ENCODE measurements at places on chromosomes 3 and 15.

DNA sequence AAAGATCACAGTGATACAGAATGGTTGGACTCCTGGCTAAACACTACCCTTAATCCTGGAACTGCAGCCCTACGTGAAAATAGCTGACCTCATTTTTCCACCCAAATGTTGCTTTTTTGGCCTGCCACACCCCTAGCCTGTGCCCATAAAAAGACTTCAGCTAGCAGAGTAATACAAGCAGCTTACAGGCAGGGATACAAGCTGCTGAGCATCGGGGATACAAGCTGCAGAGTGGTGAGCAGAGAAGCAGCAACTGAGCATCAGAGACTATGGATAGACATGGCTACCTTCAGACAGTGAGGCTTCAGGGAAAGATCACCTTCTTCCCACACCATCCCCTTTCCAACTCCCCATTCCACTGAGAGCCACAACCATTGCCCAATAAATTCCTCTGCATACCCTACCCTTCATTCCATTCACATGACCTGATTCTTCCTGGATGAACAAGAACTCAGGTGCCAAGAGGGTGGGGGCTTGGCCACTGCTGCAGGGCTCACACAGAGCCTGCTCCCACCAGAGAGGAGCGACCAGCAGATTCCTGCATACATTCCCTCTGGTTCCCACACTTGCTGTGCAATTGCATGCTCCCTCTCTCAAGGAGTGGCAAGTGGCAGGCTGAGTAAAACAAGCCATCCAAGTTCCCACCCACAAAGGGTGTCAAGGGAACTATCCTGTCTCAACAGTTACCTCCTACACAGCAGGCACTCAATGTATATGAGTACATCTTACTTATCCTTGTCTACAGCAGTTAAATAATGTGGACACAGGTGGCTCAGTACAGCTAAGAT lies 217.5 kb downstream of the ALCAM start:
- DNase-seq = no peak

DNA sequence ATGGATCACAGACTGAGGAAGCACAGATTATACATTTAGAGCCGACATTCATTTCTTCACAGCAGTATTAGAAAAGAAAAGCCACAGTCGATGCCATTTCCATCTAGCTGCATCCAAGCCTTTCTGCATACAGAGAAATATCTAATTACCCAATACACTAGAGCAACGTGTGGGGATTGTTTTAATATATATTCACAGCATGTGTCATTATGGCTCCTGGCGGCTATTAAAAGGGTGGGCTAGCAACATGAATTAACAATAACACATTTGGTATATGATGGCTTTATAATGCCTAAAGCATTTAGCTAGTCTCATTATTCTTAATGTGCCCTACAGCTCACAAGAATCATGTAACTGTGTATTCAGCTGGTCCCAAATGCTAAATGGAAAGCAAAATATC lies 1030.5 kb downstream of the FHIT start:
- DNase-seq = no peak

- DNase-seq = no peak
Observed at GRCh38 chr15:77581896-77582569, 50.7 kb downstream of the LINGO1 start.

GRCh38 chr3:135930255-135930654 lies 35.3 kb upstream of the PPP2R3A start:
- DNase-seq = no peak

DNA sequence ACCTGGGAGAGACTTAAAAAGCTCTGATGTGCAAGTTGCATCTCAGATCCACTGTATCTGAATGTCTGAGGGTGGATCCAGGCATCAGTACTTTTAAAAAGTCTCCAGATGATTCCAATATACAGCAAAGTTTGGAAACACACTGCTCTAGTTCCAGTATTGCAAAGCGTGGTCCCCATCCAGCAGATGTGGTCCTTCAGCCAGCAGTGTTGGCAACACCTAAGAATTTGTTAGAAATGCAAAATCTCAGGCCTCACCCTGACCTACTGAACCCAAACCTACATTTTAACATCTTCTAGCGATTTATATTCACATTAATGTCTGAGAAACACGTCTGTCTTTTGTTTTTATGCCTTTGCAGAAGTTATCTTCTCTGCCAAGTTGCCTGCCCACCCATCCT lies 32.2 kb upstream of the SGO1 start:
- DNase-seq = no peak

DNA sequence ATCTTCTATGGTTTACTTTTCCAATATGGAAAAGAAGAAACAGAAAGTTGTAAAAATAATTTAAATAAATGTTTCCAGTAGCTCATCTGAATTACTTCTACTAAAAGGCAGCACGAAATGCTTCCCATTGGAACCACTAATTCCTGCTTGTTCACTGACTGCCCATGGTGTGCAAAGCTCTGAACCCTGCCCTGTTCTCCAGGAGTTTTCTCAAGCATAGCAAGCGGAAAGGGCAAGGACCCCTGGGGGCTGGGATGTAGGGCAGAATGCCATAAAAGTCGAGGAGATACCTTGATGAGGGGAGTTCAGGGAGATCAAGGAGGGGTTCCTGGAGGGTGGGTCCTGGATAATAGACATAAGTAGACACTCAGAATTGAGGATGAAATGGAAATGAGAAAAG lies 35.3 kb upstream of the BNC1 start:
- no peak for DNase-seq

- DNase-seq = no peak
Observed at GRCh38 chr3:129365296-129366136, 62.9 kb downstream of the EFCAB12 start.

DNA sequence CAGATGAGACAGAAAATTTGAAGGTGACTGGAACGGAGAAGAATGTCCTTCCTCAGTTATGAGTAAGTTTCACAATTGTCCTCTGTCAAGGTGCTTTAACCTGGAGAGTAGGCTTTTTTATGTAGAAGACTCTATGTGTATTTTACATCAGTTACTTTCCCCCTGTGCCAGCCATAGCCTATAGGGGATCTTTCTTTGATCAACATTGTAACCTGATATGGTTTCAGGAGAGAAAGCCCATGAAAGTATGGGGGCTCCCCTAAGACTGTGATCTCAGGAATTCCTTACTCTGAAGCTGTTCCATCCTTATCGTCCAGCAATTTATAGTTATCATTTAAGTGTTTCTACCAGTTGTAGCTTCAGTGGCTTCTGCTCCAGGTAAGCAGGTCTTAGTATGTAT lies 1076.3 kb upstream of the EPHA6 start:
- no peak for DNase-seq

- DNase-seq = no peak
Observed at GRCh38 chr3:14512942-14513327, 27.2 kb downstream of the GRIP2 start.

DNA sequence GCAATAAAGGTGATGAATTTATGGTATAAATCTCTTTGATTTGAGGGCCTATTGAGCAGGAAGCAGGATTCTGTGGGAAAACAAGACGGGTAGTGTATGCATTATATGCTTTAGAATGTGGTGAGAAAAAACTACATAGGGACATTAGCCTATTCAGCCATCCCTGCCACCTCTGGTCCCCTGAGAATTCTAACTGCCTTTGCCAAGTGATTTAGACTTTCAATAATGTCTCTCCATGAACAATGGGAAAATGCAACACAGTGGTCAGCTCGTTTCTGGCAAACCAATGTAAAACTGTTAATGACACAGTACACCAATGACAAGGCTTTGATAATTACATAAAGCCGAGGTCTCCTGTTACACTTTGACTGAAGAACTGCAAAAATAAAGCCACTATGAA lies 314.7 kb upstream of the CNTN4 start:
- DNase-seq = no peak

DNA sequence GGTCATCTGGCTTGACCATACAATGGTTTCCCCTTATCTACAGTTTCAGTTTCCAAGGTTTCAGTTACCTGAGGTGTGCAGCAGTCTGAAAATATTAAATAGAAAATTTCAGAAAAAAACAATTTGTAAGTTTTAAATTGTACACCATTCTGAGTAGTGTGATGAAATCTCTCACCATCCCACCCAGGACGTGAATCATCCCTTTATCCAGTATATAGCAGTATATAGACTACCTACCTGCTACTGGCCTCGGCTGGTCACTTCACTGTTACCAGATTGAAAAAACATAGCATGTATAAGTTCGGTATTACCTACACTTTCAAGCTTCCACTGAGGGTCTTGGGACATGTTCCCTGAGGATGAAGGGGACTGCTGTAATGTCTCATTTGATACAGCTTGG lies 12.0 kb downstream of the ARIH1 start:
- DNase-seq = no peak

DNA sequence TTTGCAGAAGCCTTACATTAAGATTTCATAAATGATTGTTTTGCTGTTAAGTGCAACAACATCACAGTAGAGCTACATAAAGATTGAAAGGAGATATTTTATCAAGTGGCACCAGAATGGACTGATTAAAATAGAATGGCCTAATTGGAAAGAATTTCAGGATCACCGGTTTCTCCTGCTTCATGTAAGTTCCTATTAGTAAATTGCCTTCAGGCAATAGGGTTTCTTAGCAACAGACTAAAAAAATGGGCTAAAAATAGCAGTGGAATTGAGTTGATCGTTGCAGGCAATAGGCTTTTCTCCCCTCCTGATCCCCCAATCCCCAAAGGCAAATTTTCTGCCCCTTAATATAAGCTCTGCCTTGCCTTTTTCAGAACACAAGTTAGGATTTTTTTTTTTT lies 917 bp downstream of the LNP1 start:
- no peak for DNase-seq

DNA sequence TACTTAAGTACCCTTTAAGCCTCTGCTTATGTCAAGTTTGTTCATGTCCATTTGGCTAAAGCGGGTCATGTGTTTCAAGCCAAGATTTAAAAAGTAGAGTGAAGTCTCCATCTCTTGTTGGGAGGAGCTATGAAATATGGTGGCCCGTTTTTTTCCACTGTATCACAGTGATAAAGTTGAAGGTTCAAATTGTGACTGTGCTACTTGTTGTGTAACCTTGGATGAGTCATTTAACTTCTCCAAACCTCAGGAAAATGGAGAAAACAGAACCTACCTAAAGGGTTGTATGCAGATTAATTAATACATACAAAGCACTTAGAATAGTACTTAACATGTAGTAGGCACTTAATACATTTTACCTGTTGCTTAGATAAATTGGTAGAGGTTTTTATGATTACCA lies 43.4 kb downstream of the SNAPC5 start:
- no peak for DNase-seq

DNA sequence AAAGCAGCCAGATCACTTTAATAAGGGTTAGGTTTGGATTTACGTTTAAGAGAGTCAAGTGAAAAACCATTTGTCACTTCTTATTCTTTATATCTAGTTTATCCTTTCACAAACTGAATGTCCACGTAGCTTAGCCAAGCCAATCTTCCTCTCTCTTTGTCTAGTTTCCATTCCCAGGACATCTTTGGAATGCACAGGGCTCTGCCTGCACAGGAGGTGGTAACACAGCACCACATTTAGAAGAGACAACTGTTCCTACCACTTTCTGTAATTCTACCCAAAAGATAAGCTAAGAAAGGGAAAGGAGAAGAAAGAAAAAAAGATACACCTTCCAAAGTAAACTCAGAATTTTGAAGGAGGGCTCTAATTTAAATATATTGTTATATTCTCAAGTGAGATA lies 67.9 kb downstream of the IGSF11 start:
- DNase-seq = no peak

DNA sequence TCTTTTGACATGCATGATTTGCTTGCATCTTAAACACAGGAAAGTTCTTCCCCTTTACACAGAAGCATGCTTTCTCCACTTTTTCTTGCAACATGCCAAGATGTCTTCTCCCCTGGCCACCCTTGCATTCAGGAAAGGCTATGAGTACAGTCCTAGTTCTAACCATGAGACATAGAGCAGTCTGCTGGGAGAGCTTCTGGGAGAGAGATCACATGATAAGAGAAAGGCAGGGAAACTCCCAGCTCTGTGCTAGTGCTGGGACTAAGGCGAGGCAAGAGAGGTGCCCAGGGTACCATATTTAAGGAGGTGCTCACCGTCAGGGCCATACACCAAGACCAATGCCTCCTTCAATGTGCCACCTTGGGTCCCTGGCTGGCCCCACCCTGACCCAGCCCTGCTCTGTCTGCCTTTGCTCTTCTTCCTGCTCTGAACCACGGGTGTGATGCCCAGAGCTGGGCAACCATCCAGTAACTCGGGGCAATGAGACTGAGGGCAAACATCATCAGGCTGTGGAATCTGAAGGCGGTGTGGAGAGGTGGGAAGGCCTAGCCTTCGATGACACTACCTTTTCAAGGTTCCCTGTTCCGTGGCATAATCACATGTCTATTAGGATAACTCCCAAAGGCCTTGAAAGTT lies 77.4 kb upstream of the PRR20G start:
- DNase-seq = no peak

GRCh38 chr3:57025237-57025636 lies 35.2 kb upstream of the SPATA12 start:
- DNase-seq = no peak

- no peak for DNase-seq
Observed at GRCh38 chr15:23395030-23395692, 40.6 kb downstream of the GOLGA8S start.

GRCh38 chr3:149553781-149554451 lies 79.4 kb downstream of the TM4SF4 start:
- DNase-seq = peak; percentile 23

DNA sequence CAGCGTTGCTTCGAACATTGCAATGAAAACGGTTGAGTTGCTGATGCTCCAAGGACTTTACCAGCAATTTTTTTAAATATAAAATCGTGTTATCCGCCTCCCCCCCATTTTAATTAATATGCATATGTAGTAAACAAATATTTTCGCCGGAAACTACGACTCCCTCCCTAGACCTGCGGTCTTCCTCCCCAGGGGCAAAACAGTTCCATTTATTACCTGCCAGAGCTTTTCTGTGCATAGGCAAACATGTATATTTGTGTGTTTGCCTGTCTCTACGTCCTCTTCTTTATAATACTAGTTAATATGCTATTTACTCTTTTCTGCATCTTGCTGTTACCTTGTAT lies 593 bp upstream of the RSL24D1 start:
- DNase-seq = no peak

DNA sequence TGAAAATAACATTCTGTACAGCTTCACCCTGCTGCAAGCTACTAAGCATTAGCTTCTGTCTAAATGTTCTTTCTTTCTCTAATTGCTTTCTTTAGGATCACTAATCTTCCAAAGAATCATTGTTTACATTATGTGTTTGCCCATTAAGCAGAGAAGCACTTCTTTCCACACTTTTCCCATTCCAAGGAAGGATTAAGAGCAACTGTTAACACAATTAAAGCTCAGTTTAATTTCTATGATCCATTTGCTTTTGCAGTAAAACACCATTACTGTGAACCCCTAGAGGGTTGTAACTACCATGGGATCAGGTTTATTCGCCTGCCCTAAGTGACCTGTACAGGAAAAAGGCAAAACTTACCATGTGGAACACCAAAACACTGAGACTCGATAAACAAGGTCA lies 125.8 kb upstream of the ZNF385D start:
- no peak for DNase-seq

All from hippocampal formation (tissue), 2 donors.